ENCODE measurements at places on chromosomes 7 and 10.

- no peak for DNase-seq
These were observed 234.6 kb downstream of the ZMYND11 start for GRCh38 chr10:369684-370448.

- DNase-seq = no peak
These were observed 506.6 kb upstream of the POT1 start for GRCh38 chr7:125436220-125436619.

DNA sequence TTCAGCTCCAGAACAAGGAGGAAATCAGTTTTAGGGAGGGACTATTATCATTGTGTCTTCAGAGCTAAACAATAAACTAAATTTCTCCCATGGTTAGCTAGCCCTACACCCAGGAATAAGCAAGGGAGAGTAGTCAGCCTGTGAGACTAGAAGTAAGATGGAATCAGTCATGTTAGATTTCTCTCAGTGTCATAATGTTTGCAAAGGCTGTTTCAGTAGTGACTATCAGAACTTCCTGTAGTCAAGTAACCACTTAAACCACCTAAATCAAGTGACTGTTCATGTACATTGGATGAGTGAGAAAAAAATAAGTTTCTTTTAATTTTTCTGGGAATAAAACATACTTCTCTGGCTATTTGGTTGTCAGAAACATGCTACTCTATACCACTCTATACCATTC lies 121.6 kb downstream of the KCND2 start:
- no peak for DNase-seq

GRCh38 chr10:128061306-128062300 lies 64.6 kb downstream of the MKI67 start:
- no peak for DNase-seq

DNA sequence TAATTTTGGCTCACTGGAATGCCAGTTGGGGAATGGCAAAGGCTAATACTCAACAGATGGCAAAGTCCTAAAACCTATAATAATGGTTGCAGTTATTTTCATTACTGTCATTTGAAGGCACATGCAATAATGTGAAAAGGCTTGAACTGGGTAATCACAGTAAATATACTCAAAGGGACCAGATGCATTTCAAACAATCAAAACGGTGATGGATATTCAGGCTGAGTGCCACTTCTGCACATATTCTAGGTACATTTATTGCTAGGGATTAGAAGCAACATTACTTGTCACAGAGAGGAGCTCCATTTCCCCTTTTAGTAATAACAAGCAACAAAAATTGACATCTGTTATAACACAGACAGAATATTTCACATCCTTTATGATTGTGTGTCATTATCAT lies 171.8 kb downstream of the NXPH1 start:
- DNase-seq = no peak
